ENCODE measurements at places on chromosomes 7 and 10.

GRCh38 chr7:46386428-46387399 lies 465.6 kb upstream of the IGFBP3 start:
- no peak for DNase-seq

DNA sequence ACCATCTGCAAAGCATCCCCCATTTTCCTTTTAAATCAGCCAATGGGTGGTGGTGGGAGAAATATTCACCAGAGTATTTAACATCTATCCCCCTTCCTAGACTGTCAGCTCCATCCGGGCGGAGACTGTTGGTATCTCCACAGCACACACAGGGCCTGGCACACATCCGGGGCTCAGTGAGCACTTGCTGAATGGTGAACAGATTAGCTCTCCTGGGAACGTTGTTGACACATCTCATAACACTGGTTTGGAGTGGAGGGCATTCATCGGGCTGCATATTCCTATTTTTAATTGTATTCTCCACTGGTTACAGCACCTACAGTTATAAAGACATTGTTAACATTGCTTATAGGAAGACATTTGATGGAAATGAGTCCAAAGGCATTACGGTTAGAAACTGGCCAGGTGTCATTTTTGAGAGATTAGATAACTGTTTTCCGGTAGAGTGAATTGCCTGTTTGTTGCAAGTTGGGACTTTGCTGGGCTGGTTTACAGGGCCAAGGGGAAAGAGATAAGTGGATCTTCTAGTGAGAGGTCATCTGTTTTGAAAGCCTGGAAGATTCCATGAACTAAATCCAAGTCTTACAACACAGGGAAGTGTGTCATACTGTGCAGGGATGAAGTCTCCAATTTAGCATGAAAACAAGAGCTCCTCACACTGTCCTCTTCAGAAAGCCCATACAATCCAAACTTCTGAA lies 101.8 kb downstream of the EGFR start:
- DNase-seq: peak; percentile 79

DNA sequence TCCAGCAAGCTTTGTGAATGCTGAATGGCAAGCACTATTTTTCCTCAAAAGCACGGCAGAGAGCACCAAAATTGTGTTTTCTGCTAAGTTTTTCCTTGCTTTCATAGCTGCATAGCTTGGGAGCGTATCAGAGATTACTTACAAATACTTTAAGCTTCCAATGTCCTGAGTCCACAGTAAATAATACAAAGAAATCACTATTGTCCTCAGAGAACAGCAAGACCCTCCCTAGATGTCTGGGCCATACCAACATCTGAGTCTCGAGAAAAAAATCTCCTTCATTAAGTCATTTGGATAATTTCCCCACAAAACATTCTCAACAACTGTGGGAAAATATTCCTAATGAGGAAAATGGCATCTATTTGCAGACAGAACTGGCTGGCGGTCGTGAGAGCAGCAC lies 41.7 kb downstream of the SGMS1 start:
- DNase-seq: no peak

- no peak for DNase-seq
Observed at GRCh38 chr7:47836503-47837202, 111.6 kb downstream of the PKD1L1 start.

- DNase-seq: no peak
Observed at GRCh38 chr7:50731703-50732582, 50.8 kb downstream of the GRB10 start.

DNA sequence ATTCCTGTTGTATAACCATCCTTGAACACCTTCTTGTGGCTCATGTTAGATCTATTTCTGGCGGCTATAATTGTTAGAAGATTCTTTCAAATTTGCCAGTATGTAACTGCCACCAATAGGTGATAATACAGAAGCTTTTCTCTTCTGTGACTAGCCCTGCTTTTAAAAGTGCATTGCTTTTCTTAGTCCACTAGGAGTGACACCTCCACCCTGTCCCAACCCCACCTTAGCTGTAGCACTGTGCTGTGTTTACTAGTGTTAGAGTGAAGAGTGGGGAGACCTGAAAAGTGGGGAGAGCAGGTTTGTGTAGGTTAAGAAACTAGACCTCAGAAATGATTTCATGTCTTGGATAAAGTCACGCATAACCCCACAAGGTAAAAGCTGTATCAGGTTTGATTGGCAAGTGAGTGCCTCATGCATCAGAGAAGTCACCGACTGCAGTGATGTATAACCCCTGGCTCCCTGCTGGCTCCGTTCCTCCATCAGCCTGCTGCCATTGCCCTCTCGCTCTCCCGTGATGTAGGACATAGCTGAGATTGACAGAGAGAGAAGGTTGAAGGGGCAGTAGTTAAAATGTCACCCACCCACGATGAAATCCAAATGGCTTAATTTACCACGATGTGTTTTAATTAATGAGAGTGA lies 12.5 kb downstream of the NPVF start:
- DNase-seq: no peak

DNA sequence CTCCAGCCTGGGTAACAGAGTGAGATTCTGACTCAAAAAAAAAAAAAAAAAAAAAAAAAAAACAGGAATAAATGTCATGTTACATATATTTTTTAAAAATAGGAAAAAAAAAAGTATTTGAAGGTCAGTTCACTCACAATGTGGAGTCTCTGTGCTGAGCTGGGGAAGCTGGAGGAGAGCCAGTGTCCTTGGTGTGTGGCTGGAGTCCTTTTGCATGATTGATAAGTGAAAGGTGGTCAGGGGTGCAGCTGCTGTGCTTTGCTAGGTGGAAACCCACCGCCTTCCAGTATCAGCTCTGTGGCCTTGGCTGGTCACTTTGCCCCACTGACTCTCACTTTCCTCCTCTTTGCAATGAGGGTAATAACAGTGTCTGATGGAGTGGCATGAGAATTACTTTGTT lies 101.9 kb downstream of the VWC2 start:
- DNase-seq: no peak

Measured in lower leg skin (tissue), 4 donors.